ENCODE measurements at places on chromosomes 4 and X.

GRCh38 chrX:57643698-57644097 is 36.4 kb downstream of the NLRP2B start:
- no peak for DNase-seq

GRCh38 chrX:134254511-134254910 is 17.5 kb downstream of the CCDC160 start:
- no peak for DNase-seq

DNA sequence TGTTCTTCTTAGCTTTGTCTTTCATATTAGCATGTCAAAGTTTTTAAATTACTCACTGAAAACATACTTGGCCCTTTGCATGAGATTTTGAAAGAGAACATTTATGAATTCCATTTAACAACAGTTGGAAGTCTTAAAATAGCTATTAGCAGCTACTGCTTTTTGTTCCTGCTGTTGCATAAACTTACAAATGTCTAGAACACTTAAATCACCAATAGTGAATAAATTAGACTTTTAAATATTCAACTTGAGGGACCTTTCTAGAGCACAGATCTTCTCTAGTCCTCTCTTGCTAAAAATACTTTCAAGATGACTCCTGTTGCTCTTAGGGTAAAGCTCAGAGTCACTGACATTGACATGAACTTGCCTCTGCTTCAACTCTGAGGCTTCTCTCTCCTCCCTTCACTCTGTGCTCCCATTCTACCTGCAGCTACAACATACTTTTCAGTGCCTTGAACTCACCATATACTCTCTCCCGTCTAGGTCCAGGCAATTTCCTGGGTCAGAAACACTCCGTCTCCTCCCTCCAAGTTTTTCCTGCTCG is 15.8 kb upstream of the TXK start:
- DNase-seq = no peak

DNA sequence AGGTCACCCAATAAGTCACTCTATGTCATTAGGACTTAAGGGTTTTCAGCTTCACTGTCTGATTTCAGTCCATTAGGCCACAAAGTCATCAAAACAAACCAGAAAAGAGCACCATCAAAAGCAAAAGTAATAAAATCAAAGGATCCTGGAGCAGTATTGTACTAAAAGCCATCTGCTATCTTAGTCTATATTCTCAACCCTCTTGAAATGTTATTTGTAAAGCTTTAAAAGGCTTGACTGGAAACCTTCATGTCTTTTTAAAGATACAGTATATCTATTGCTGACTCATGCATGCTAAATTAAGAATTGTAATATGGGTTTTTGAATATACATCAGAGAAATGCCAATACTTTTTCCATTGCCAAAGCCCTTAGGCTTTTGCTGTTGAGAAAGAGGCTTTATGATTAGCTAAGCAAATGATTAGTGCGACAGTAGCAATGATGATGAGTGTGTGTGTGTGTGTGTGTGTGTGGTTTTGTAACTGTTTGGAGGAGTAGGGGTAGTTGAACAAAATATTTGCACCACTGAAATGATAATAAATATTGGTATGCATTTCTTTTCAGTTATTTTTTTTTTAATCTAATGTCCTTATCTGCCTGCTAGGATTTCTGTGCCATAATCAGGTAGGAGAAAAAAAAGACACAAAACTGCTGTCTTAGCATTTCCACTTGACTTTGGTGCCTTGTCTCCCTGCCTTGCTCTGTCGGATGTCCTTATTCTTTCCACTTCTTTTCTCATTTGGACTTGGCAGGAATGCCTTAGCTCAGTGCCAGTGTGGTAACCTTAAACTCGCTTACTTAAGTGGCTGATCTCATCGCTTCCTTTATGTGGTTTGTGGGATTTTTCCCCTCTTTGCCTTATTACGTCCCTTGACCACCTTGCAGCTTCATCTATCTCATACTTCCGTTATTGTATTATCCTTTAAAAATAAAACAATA is 119.7 kb downstream of the PCDH7 start:
- no peak for DNase-seq

- peak; percentile 64 for DNase-seq
These were observed 893 bp upstream of the SEPTIN11 start for GRCh38 chr4:76948443-76949275.

DNA sequence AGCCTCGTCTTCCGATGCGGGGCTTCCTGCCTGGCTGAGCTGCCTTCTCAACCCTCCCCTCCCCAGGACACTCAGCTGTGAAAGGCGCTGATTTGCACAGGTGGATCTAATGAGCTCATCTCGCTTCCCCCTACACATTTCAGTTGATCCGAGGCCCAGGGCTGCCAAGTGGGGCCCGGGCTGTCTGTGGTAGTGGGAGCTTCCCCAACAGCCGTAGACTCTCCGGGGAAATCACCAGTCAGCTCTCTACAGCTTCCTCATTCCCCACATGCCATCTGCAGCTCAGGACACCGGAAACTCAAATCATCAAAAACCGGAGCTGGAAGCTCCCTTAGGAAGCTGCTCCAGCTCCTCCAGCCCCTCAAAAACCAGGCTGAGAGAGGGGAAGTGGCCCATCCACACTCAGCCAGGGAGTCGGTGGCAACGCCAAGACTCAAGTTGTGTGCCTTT is 56.2 kb downstream of the SMIM20 start:
- DNase-seq = peak; percentile 27

GRCh38 chr4:186820391-186820891 is 96.8 kb upstream of the FAT1 start:
- DNase-seq = no peak

- no peak for DNase-seq
These were observed 17.0 kb upstream of the ARHGAP24 start for GRCh38 chr4:85457752-85458467.

- DNase-seq = no peak
These were observed 802 bp downstream of the ADGRG2 start for GRCh38 chrX:19121466-19121865.

DNA sequence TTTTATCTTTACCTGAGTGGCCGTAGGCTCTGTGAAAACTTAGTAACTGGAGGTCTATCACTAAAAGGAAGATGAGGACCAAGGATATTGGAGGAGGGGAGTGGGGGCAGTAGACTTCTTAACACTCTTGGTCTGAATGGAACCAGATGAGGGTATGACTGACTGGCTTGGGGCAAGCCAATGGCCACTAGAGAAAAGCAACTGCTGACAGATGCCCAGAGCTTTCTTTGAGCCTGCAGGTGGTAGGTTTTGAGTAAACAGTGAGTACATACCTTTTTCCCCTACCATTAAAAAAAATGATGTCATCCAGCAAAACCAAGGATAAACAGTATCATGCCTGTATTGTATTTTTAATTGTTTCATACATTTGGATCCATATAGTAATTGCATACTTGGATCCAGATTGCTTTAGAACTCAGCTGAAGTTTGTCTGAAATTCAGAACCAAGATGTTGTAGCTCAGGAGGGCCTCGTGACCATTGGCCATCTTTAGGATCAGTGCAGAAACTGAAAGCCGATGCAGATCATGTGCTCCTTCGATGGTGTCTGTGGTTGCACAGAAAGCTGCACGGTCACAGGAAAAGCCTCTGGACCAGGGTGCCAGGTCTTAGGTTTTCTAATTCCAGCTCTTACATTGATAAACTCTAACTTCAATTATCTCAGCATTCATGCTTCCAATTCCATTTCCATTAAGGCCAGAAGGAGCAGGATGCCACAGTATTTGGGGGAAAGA is 131.0 kb downstream of the PDGFRA start:
- DNase-seq = no peak

DNA sequence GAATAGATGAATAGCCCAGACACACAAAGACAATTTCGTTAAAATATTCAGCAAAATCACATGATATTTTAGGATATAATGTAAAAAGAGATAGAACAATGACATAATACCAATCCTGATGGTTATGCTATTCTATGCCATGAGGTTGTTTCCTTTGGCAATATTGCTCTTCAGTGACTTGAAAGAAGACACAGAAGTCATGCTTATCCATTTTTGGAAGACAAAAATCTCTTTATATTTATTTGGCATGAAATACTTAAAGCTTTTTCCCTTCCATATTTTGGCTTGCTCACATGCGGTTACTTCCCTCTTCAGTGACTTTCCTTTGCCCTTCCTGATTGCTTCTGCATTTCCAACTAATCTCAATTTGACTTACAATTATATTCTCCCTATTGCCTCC is 314.8 kb downstream of the IQCM start:
- DNase-seq = no peak

DNA sequence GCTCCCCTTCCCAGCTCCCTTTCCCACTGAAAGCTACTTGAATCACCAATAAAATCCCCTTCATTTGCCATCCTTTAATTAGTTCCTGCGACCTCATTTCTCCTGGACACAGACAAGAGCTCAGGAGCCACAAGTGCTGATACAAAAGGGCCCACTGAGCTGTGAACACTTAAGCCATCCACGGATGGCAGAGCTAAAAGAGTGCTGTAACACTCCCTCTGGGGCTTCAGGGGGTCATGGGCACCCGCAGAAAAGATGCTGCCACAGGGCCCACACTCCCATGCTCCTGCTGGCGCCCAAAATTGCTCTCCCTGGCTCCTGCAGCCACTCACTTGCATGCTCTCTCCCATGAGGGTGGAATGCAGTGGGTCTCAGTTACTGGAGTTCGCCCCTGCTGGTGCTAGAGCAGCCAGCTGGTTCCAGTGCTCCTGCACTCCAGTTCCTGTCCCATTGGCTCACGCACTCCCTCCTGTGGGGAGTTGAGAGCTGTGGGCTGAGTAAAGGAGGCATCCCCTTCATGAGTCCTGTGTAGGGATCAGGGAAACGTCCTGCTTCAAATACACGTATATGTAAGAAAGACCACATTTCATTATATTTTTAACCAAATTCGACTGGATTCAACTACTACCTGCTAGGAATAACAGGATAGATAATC is 1291.0 kb downstream of the ARAP2 start:
- no peak for DNase-seq

- DNase-seq = no peak
These were observed 27.2 kb upstream of the NAA11 start for GRCh38 chr4:79353075-79353474.

DNA sequence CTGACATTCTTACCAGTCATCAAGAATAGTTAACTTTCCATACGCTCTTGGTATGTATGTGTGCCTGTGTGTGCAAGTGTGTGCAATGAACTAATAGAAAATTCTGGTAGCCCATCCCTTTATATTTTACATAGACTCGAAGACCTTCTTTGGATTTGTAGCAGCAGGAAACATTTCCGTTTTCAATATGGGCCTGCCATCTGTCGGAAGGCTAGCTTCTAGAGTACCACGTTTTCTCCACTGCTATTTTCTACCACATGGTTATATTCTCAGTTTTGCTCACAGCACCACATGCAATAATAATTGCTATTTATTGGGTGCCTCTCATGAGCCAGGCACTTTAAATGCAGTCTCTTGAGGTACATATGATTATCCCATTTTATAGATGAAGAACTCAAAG is 47.9 kb upstream of the PTCHD1 start:
- DNase-seq = no peak

DNA sequence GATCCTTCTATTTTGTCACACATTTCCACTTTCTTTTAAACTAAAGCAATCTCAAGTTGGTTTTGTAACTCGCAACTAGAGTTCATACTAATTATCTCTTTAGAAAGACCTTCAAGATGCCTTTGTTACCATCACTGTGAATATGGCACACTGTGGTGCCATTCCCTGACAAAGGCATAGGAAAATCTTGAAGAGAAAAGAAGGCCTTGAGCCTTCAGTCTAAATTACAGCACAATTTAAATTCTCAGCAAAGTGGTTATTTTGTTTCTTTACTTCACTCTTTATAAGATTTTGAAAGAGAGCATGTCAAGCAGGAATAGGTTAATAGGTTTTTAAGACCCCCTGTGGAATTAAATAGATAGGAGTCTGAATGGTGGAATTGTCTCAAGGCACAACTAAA is 89.0 kb upstream of the BANK1 start:
- DNase-seq = no peak

GRCh38 chr4:38157592-38157991 is 197.4 kb downstream of the PTTG2 start:
- no peak for DNase-seq

DNA sequence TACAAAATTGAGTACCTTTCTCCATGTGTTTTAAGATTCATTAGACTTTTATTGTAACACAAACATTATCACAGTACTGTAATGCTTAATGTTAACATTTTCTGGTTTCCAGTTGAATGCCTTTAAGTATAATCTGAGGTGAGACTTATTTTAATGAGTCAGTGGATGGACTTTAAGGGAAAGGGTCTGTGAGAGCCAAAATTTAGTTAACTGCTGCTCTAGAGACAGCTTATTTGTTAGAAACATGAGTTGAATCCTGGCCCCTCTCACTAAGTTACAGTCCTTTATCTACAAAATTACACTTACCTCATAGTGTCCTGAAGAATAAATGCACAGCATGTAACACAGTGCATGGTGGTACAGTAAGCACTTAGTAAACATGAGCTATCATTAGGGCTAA is 66.0 kb downstream of the PGRMC2 start:
- DNase-seq = no peak

GRCh38 chr4:15675356-15675755 is 6.3 kb upstream of the FAM200B start:
- no peak for DNase-seq

GRCh38 chr4:88706574-88706973 is 8.9 kb upstream of the NAP1L5 start:
- DNase-seq = peak; percentile 23

DNA sequence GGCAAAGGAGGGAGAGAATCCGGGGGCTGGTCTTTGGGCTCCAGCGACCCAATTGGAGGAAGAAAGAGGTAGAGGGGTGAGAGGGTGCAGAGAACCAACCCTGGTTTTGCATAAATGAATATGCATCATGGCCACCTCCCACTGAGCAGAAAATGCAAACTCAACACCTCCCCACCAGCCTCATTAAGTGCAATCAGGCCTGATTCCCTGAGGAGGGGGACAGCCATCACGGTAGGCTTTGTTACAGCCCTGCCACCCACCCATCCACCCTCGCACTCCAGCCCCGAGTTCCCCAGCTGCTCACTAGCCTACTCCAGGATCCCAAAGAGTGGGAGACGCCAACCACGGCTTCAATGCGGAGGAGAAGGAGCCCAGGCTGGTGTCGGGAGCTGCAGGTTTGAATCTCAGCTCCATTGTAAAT is 48.3 kb upstream of the MAN2B2 start:
- no peak for DNase-seq

GRCh38 chr4:146023334-146023967 is 84.8 kb upstream of the ZNF827 start:
- no peak for DNase-seq

- DNase-seq = no peak
These were observed 1.4 kb downstream of the ANK2 start for GRCh38 chr4:113050837-113051236.

DNA sequence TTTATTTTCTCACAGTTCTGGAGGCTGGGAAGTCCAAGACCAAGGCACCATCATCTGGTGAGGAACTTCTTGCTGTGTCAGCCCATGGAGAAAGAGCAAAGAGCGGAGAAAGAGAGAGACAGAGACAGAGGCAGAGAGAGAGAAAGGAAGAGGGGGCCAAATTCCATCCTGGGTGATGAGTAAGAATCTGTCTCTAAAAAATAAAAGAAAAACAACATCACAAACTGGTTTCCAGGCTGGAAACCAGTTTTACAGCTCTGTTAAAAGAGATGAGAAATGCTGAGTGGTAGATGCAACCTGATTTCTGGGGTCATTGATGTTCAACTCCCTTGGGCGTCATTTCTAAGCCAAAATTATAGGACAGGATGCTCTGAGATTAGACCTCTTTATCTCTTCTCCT is 72.9 kb downstream of the SHOX start:
- DNase-seq = no peak
